Stimulated activated CD8-positive, alpha-beta memory T cell treated with anti-CD3 and anti-CD28 coated beads, Interleukin-4, amount 100 ng/mL, for 1 hour (primary cell): ENCODE measurements at places on chromosomes 11 and 22.

DNA sequence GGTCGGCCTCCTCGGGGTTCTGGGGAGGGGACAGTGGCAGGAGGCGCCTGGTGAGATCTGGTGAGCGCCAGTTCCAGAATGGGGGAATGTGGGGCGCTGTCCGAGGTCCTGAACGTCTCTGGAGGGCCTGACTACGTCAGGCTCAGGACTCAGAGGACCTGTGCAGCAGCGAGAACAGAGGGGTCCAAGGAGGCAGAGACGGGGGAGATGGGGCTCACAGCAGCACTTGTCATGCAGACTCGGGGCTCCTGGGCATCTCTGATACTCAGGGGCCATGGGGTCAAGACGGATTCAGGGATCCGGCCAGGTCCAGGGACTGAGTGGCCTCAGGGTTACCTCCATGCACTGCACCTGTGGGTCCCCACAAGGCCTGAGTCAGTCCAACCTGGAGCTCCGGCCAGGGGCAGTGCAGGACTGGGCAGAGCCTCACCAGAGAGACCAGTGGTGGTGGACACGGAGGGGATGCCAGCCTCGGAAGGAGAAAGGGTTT, 92.2 kb downstream of the BRD1 start:
- no peak for DNase-seq

DNA sequence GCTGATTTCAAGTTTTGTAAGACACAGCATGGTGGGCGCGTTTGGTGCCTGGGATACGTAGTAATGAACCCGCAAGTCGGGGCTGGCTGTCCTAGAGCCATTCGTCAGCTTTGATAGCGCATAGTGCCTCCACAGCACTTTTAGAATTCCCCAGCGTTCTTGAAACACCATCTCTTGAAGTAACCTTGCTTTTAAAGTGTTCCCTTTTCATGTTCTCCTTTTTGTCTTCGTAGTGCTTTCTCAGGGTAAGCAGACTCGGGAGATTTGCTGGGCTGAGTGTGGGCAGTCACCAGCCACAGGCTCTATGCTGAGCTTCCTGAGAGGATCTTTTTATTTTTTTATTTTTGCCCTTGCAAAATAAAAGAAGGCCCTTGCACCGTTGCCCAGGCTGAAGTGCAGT, 39.6 kb upstream of the CTTN start:
- no peak for DNase-seq

DNA sequence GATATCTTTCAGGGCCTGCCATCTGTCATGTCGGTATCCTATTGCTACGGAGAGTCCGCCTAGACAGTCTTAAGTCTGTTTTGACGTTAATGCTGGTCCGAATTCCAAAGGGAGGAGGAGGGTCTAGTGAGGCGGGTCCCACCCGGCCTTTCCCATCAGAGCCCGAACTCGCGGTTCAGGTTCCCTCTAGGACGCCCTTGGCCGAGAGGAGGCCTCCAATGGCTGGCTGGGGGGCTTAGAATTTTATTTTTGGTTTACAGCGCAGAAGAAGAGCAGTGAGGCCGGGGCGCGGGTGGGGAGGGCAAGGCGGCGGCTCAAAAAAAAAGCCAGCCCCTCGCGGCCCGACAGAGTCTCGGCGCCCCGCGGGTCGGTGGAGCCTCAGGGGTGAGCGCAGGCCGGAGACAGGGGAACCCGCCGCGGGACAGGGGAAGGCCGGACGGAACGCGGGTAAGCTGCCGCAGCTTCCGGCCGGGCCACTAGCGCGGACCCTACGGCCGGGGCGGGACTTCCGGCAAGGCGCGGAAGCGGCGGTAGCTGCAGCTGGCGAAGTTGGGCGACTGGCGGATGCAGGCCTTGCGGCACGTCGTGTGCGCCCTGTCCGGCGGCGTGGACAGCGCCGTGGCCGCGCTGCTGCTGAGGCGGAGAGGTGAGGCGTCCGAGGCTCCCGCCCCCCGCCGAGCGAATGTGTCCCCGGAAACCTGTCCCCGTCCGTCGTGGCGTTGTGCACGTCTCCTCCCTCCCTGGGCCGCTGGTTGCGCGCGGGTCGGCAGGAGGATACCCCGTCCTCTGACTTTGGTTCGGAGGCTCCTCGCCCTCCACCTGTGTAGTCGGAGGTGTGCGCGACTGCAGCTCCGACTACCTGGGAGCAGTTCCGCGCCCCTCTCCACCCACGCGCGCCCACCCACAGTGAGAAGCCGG, at the start of gene TRMU:
Gene TRMU, plus strand, starts transcription at position 514 of the 918 bp plus-strand sequence. Its CDS starts 51 bp downstream, at position 565.
- peak; percentile 28 for DNase-seq

DNA sequence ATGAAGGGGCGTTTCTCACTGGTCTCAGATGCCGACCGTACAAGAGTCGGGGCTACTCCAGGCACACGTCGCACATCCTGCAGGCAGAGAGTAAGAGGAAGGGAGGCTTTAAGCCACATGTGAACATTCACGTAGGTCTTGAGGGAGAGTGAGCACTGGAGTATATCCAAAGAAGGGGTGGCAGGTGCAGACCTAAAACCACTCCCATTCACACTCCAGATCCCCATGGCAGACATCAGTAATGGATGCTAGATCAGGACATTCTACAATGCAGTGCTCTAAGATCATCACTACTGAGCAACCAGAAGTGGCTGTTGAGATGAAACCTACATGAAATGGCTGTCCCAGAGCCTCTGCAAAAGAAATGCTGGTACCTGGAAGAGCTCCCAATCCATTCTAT, 39.0 kb downstream of the WT1 start:
- DNase-seq, result no peak

DNA sequence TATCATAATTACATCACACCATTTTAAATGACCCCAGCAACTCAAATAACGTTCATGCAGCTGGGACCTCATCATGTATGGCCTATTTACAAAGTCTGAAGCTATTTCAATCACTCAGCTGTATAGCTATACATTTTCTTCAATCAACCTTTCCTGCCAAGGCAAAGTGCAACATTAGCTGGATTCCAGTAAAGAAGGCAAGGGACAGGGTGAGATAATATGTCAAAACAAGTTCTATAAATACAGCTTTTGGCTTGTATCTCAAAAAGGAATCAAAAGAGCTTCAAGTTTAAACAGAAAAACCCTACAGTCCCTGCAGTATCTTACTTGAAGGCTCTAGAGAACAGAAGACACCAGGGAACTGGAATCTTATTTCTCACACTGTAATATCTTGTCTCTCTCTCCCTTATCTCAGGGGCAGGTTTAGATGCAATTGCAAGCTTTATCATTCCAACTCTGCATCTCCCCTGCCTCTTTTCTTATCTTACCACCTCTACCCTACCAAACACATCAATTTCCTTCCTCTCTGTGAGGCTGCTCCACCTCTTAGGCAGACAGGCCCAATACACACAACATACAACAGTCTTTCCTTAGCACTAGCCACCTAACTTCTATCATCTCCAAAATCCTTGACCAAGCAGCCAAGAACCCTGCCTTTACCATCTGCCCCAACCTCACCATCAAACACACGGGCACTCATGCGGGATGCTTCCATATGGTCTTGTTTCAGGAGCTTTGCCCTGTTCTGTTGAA, 34.5 kb downstream of the CELF1 start:
- DNase-seq, result no peak

DNA sequence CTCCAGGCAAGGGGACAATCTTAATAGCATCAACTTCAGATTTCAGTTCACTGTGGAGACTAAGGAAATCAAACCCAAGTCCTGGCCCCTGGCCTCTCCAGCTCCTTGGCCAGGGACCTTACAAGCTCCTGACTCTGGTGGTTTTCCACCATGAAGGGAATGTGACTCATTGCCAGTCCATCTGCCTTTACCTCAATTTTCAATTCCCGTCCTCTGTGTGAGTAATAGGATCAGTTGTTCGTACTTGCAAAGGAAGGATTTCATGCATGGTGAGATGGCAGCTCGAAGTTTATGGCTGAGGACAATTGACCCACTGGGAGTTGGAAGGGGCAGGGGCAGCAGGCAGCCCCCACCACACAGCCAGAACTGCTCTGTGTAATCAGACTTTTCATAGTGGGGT, 42.5 kb downstream of the INSC start:
- DNase-seq, result no peak

DNA sequence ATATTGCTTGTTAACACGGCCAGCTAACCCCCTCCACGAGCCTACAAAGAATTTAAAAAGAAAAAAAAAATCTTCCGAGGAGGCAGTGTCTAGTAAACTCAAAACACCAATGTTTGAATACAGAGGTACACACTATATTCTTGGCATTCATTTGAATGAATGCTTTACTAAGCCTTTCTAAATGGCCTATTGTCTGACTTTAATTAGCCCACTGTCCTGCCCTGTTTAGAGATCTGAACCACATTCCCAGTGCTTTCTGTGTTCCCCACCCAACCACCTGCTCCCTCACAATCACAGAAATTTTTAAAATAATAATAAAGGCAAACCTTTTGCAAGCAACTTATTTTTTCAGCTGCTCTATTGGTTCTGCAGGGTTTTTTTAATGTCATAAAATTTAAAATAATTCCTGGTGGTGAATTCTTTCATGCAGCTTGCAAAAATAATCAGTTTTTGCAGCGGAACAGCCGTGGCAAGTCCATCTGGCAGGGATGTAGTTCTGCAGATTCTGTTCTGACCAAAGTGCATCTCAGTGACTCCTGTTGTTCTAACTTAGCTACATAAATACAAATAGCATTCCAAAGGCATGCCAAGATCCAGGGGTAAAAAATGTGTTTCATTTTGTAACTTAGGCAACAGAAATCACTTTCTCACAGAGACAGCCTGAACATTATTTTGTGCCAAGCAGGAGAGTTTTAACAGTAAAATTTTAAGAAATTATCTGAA, 23.8 kb downstream of the POU2AF2 start:
- no peak for DNase-seq

- DNase-seq, result peak; percentile 37
Measured at GRCh38 chr11:72736452-72737069, 15.6 kb downstream of the ARAP1 start.

DNA sequence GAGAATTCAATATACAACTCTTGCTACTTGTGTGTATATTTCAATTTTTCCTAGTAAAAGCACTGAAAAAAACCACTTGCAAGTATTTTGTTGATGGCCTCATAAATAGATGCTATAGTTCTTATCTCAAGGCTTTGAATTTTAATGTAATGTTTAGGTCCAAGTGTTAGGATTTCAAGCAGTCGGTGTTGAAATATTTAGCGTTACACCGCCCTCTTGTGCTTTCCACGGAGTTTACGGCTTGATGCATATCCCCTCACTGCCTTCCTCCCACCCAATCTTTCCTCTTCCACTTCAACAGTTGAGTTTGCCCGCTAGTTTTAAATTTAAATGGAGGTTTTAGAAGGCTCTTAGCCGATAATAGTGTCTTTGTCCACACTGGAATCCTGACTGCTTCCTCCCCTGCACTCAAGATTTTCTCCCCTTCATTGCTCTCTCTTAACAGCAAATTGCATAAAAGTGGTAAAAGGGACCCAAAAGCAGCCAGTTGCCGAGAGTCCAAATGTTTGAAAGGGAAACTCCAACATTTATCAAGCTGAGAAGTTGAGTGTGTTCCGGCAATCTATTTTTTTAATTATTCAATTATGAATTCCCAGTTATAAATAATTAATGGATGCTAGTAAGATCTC, 25.9 kb upstream of the HTATIP2 start:
- DNase-seq, result no peak

DNA sequence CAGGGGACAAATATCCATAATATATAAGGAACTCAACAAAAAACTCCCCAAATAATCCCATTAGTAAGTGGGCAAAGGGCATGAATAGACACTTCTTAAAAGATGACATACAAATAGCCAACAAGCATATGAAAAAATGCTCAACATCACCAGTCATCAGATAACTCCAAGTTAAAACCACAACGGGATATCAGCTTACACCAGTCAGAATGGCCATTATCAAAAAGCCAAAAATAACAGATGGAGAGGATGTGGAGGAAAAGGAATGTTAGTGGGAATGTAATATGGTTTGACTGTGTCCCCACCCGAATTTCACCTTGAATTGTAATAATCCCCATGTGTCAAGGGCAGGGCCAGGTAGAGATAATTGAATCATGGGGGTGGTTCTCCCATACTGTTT, 350.1 kb downstream of the GUCY1A2 start:
- no peak for DNase-seq

DNA sequence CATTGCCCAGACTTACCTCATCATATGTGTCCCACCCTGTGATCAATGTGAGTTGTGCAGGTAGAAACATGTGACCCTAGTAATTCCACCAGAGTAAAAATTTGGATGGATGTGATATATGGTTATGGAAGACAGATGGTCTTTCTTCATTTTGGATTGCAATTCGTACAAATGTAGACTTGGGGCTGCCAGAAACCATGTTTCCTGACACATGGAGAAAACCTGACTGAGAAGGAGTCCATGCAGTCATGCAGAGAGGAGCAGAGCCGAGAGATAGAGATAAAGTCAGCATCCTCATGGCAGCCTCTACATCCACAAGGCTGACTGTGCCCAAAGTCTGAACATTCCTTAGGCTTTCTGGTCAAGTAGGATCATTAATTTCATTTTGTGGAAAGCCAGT, 678.1 kb upstream of the KIRREL3 start:
- DNase-seq, result no peak

DNA sequence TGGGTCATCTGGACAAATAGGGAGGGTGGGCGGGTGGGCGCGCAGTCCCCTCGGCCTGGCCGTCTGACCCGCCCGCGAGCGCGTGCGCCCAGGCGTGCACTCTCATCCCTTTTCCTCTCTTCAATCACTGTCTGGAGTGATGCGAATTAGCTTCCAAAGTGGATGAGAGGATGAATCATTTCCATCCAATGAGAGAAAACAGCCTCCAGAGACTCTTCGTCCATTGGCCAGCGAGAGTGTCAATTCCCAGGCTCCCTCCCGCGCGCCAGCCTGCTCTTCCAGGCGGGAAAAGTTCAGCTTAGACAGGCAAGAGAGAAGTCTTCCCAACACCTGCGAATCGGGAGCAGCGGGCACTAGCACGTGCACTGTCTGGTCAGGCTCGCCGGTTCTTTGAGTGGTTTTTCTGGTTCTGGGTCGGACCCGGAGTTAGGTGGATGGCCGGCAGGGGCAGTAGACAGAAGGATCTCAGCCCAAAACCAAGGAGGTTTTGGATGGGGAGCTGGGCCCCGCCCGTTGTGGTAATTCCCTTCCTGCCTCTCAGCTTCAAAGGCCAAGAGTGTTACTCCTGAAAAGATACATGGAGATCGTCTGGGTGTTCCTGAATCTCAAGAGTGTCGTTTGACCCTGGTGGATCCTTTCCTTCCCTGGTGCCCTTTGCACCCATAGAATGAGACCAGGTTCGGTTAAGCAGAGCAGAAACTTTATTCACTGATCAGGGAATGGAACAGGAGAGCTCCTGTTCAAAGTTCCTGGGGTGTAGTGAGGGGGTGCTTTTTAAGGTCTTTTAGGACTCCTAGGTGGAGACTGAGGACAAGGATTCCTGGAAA, 33.4 kb upstream of the GLYATL1 start:
- no peak for DNase-seq

DNA sequence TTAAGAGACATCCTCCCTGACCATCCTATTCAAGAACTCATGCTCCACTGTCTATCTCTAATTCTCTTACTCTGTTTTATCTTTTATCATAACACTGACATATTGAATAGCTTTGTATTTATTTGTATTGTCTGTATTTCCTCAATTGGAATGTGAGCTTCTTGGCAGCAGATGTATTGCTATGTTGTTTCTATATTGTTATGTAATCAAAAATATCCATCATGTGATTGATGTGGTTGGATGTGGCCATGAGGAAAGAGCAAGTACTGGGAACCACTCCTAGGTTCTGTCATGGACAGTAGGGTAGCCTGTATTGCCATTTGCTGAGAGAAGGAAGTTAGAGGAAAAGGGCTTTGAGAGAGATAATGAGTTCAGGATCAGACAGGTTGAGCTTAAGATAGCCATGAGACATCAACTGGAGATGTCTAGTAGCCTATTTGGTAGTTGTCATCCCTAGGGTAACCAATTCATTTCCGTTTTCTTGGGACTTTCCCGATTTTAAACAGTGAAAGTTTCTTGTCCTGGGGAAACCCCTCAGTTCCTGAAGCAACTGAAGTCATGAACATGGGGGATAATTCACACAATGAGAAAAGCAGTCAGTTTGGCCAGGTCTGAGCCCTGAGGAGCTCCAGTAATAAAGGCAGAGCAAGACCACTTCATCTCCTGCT, 404.5 kb downstream of the INSC start:
- no peak for DNase-seq
